Dermis microvascular lymphatic vessel endothelial cell (primary cell): ENCODE measurements at places on chromosomes 12 and 14. TPM values are rescaled to one million over a fixed set of nuclear protein-coding genes. Genes with fewer than 3 reads are reported as not detected.

Gene PLEKHG3
- total RNA-seq, result 5.4 and 11.0 TPM in 2 replicates

Gene SLC10A1
- not detected in 2 replicates for total RNA-seq

Gene OR6C2
- total RNA-seq, result not detected in 2 replicates

Gene PTPN6
- 2.4 and 2.6 TPM in 2 replicates for total RNA-seq

Gene TAS2R50
- 1.2 and 1.8 TPM in 2 replicates for total RNA-seq

Gene ANP32D
- not detected in 2 replicates for total RNA-seq

Gene ANO2
- 16.0 and 29.7 TPM in 2 replicates for total RNA-seq

Gene PPP1CC
- 86.0 and 112 TPM in 2 replicates for total RNA-seq

Gene MGP
- 149 and 328 TPM in 2 replicates for total RNA-seq

Gene OR11H12
- not detected in 2 replicates for total RNA-seq

Gene KCNMB4
- total RNA-seq, result 0.39 and 0.51 TPM in 2 replicates

Gene NRIP2
- total RNA-seq, result 0.13 TPM in 1 of 2 replicates, not detected in the other

Gene TDP1
- 11.0 and 14.9 TPM in 2 replicates for total RNA-seq

GRCh38 chr14:91364524-91365270 is 52.9 kb downstream of the CCDC88C start:
- no peak for DNase-seq

GRCh38 chr12:79397609-79398008 is 293.2 kb downstream of the PAWR start:
- DNase-seq, result no peak

GRCh38 chr14:39218171-39218769 is 15.4 kb upstream of the MIA2 start:
- DNase-seq, result peak; percentile 52

GRCh38 chr14:28300356-28300755 is 466.2 kb upstream of the FOXG1 start:
- no peak for DNase-seq

DNA sequence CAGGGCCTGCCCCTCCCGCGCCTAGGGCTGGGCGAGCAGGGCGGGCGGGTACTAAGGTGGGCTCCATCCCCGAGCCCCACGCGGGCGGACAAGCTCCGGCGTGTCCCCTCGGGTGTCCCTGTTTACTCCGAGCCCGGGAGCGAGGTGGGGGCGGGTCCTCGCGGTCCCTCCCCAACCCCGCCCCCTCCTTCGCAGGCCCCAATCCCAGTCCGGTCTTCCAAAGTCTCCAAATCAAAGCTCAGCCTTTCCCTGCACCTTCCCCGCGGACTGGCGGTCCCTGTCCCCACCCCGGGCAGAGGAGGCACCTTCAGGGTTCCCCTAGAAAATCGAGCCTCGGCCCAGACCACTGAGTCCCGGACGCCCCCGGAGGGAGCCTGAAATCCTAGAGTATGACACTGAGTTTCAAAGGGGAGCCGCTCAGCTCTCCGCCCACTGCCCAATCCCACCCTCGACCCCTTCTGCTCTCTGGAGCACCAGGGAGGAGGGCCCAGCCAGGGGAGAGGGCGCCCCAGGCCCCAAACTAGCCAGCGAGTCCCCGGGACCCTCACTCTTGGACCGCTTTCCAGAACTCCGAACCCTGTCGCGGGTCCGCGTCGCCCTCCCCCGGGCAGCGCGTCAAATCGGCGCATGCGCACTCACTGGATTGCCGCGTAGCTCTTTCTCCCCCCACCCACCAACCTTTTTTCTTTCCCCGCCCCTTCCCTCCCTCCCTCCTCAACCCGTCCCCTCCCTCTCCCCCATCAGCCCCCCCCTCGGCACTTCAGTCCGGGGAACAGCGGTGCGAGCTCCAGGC is at the start of gene LRP1:
Gene LRP1, plus strand, starts transcription at position 758 of the 793 bp plus-strand sequence. CDS start 482 bp downstream, outside the sequence.
- DNase-seq, result no peak

- no peak for DNase-seq
Measured at GRCh38 chr14:80291101-80291500, 79.8 kb upstream of the DIO2 start.

GRCh38 chr14:105474483-105475268 is at the start of gene CRIP2:
TSS of gene CRIP2 (plus strand) at chr14:105474821. CDS start at chr14:105474863, 42 bp downstream.
- peak; percentile 67 for DNase-seq

- no peak for DNase-seq
Measured at GRCh38 chr12:56158926-56159461, 835 bp downstream of the MYL6 start.

DNA sequence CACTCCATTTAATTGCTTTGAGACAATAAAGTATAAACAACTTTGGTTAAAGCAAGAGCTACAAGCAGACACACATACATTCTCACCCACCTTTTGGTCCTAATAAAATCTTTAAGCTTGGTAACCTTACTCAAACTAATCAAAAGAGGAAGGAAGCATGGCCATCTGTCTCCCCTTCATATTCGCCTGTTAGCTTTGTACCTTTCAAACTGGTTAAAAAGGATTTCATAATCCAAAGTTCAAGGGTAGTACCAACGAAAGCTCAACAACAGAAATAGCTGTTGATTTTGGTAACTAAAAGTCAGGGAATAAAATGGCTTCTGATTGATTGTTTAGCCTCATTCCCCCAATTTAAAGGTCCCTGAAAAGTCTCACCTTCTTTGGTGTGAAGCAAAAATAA is 456.9 kb downstream of the BCAT1 start:
- no peak for DNase-seq

DNA sequence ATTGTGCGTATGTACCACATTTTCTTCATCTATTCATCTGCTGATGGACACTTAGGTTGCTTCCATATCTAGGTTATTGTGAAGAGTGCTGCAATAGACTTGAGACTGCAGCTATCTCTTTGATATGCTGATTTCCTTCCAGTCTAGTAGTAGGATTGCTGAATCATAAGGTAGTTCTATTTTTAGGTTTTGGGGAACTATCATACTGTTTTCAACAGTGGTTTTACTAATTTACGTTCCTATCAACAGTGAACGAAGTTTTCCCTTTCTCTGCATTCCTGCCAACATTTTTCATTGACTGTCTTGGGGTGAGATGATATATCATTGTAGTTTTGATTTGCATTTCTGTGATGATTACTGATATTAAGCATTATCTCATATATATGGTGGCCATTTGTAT is 482.2 kb downstream of the SLC16A7 start:
- no peak for DNase-seq

DNA sequence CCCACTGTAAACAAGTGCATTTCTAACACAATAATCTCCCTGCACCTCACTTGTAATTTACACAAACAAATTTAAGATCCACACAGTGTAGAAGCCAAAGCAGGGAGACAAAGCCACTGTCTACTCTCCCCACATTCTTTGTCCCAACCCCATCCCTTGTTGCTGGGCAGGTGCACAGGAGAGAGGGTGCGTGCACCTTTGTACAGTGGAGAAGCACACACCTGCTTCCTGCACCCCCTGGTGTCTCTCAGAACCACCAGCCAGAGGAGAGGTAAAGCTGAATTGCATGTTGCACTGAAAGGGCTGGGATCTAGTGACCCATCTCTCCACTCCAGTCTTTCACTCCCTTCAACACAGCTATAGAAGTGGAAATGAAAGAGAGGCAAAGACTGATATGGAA is 51.4 kb upstream of the IFNG-AS1 start:
- DNase-seq, result no peak

- no peak for DNase-seq
Measured at GRCh38 chr12:94240171-94240570, 91.8 kb downstream of the PLXNC1 start.

DNA sequence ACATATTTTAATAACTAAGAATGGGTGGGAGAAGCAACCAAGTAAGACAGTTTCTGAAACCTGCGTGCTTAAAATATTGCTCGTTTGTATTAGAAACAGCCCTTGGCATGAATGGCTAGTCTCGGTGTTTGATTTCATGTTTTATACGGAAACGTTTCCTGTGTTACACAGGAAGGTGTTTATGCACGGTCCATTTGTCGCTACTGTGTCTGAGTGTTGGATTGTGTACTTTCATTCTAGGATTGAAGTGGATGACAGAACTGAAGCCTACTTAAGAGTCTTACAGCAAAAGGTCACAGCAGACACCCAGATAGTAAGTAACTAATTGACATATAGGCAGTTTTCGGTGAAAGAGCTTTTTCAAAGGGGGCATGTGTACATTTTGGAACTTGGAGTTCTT is 19.6 kb downstream of the PIWIL1 start:
- DNase-seq, result no peak

GRCh38 chr12:53948650-53949593 is 5.8 kb upstream of the HOXC12 start:
- DNase-seq, result no peak

- DNase-seq, result no peak
Measured at GRCh38 chr12:101885912-101886561, 8.7 kb downstream of the DRAM1 start.
